ENCODE measurements at places on chromosomes 5 and 9.

DNA sequence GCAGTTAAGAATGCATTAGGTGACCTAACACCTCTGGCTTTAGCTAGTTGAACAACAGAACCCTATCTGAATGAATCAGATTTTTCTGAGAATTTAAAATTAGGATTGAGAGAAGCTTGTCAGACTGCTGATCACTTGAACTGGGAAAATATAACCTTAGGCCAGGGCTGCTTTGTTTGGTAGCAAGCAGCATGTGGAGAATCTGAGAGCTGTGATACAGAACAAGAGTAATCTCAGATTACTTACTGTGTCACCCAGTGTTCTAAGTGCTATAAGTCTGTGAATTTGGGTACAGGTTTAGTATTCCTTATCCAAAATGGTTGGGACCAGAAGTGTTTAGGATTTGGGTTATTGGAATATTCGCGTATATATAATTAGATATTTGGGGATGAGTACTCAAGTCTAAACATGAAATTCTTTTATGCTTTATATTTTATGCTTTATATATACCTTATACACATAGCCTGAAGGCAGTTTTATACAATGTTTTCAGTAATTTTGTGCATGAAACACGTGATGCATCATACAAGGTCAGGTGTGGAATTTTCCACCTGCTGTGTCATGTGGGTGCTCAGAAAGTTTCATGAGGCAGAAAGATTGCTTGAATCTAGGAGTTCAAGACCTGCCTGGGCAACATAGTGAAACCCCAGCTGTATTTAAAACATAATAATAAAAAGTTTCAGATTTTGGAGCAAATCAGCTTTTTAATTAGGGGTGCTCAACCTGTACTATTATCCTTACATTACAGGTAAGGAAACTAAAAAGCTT, 8.3 kb upstream of the CHD1 start:
- DNase-seq = no peak

GRCh38 chr9:109417585-109418544, 80.2 kb downstream of the PTPN3 start:
- no peak for DNase-seq

- DNase-seq = no peak
Observed at GRCh38 chr9:4904322-4905134, 80.5 kb upstream of the JAK2 start.

- DNase-seq = no peak
Observed at GRCh38 chr5:103525361-103525760, 37.2 kb downstream of the NUDT12 start.

- no peak for DNase-seq
Observed at GRCh38 chr9:16459421-16460148, 410.9 kb downstream of the BNC2 start.

DNA sequence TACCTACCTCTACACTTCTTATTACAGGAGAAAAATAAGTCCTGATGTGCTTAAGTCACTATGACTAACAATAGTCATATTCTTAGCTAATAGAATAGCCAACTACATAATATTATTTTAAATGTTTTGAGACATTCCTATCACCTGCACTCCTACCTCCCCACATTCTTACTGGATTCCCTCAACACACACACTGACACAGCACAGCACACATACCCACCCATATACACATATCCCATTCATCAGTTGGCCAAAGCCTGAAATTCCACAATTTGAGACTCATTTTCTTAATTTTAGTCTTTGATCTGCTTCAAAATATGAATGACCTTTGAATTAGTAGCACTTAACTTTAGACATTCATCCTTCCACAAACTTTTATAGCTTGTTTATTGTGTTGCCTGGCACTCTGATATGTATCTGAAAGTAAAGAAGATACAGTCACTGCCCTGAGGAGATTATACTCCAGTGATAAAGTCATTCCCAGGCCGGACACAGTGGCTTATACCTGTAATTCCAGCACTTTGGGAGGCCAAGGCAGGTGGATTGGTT, 168.3 kb upstream of the RASA1 start:
- no peak for DNase-seq

GRCh38 chr5:24208686-24209106, 436.1 kb downstream of the CDH10 start:
- no peak for DNase-seq

DNA sequence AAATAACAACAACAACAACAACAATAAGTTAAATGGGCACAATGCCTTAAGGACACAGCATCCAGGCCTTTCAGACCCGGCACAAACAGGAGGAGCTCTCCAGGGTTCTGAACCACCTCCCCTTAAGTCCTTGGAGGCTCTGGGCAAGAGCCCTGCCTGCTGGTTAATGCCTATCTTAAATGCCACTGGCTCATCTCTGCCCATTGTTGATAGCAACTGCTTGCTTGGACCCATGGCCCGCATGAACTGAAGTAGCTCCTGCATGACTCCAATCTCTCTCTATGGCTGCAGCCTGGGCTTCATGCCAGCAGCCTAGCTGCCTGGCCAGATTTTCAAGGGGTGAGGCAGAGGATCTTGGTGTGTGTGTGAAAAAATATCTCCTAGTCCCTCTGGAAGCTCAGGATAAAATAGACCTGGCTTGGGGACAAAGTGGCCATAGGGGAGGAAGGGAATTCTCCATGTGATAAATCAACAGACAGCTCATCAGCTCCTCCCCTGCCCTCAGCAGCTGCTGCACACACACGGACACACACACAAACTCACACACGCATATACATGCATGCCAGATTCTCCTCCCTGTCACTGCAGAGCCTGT, 27.4 kb downstream of the FAM219A start:
- no peak for DNase-seq

GRCh38 chr5:128135286-128135685, 51.7 kb downstream of the SLC12A2 start:
- no peak for DNase-seq

DNA sequence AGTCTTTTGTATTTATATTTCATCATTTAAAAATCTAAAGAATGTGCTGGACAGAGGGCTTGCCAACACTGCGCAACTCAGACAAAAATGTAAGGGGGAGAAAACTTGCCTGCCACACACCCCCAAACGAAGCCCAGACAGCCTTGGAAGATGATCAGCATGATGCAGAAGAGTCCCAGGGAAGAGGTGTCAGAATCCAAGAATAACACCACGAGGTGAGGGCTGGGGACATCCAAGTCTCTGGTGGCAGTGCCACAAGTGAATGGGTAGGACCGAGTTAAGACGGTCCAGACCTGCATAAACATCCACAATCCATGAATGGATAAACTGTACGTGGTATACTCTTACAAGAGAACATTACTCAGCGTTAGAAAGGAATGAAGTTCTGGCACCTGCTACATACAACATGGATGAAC, 10.4 kb downstream of the EPB41L4B start:
- no peak for DNase-seq

DNA sequence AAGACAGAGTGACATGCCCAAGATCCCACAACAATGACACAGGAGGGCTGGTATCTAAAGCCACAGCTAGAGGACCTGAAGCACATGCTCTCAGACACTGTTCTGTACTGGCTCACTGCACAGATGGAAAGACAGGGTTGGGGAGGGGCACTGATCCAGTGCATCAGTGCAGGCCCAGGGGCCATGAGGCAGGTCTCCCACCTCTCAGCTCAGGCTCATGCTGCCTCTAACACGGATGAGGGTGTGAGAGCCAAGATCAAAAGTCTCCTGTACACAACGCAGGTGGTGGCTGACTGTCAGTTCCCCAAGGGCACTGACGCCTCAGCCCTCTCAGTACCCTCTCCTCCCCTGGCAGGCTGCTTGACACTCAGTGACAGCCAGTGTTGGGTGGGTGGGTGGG, 10.9 kb downstream of the RAPGEF1 start:
- no peak for DNase-seq

DNA sequence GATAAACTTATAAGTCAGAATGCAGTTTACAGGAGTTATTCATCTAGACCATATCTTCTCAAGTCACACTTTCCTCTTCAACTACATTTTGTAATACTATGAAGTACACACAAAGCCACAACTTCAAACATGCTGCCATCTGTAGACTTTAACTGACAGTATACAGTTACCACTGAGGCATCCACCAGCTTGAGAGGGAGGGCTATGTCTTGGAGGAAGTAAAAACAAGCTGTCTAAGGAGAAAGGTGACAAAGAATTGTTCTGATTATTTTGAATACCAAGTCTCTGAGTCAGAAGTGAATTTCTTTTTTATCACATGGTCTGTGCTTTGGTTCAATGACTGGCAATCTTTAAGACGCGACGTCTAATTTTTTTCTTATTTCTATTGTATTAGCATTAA, 97.6 kb upstream of the CDH10 start:
- no peak for DNase-seq

DNA sequence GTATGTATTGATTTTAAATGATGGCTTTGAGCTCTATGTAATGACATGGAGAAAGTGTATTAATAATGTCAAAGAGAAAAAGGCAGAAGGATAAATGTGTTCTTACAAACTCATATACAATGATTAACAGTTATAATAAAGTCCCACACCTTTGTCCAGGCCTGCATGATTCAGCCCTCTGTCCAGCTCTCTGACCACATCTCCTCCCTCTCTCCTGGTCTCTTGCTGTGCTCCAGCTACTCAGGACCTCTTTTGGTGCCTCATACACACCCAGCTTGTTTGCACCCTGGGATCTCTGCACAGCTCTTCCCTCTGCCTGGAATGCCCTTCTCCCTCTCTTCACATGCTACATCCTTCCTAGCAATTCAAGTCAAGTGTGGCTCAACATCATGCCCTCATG, 37.5 kb upstream of the DMRT1 start:
- no peak for DNase-seq

- no peak for DNase-seq
Observed at GRCh38 chr5:178115814-178116142, 2.4 kb downstream of the N4BP3 start.

GRCh38 chr9:100652850-100653249, 75.0 kb downstream of the CAVIN4 start:
- no peak for DNase-seq

DNA sequence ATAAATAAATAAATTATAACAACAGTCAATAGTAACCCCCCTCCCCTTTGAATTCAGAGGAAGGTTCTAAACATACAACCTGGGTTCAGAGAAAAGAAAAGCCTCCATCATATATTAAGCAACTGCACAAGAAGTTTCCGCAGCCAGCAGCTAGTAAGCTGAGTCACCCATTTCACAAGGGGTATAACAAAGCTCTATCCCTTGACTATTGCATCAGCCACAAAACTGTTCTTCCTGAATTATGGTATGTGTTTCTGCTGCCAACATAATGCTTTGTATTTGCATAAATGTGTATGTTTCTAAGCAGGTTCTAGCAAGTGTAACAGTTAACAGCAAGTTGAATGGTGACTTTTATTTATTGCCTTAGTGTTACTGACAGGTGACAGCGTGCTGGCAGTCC, 6.8 kb upstream of the CEP120 start:
- DNase-seq = no peak

- no peak for DNase-seq
Observed at GRCh38 chr5:55188656-55189540, 15.9 kb upstream of the CDC20B start.

DNA sequence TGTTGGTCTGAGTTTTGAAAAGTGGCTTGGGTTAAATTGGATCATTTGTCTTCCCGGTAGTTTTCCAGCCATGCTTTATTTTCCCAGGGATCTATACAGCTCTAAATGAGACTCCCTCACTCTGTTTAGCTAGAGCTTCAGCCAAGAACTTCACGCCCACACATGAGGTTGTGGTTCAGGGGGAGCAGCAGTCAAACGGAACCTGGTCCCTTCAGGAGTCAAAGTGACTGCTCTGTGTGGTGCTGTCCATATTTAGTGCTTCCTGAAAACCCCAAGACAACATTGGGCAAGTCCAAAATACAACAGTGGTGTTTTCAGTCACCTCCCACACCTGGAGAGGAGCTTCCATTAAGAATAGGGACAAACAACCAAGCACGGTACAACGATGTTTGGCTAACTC, 90.5 kb downstream of the ANKH start:
- no peak for DNase-seq

DNA sequence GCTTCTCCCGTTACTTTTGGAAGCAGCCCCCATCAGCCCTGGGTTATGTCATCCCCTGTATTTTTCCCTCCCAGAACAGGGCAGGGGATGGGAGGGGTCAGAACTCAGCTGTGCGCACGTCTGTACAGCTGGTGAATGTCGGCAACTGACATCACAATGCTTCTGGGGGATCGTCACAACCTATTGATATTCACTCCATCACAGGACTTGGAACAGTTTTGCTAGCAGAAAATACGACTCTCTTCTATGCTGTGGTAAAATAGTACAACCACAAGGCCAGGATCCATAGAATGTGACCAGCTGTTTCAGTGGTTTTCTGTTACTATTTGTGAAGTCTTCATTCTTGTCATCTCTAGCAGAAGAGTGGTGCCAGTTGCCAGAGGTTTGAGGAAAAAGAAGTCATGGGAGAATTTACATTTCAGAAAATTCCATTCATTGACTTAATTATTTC, 77.1 kb upstream of the KLF4 start:
- DNase-seq = no peak

DNA sequence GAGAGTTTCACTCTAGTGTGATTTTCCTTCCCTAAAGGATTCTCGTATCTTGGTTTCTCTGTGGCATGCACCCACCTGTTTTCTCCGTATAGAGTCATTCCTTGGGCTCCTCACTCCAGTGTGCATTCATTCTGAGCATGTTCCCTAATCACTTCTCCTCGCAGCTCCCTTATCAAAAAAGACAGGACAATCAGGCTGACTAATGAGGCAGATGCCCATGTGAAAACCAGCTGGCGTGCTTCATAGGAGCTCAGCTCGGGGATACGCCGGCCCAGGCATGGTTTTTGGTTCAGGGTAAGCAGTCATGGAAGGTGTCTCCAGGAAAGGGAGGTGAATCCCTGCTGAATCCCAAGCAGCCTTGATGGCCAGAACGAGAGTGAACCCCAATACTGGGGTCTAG, 41.2 kb upstream of the INSYN2B start:
- no peak for DNase-seq

GRCh38 chr9:121599872-121600585, 51.4 kb upstream of the DAB2IP start:
- no peak for DNase-seq

- no peak for DNase-seq
Observed at GRCh38 chr9:130268521-130269211, 3.1 kb downstream of the HMCN2 start.

DNA sequence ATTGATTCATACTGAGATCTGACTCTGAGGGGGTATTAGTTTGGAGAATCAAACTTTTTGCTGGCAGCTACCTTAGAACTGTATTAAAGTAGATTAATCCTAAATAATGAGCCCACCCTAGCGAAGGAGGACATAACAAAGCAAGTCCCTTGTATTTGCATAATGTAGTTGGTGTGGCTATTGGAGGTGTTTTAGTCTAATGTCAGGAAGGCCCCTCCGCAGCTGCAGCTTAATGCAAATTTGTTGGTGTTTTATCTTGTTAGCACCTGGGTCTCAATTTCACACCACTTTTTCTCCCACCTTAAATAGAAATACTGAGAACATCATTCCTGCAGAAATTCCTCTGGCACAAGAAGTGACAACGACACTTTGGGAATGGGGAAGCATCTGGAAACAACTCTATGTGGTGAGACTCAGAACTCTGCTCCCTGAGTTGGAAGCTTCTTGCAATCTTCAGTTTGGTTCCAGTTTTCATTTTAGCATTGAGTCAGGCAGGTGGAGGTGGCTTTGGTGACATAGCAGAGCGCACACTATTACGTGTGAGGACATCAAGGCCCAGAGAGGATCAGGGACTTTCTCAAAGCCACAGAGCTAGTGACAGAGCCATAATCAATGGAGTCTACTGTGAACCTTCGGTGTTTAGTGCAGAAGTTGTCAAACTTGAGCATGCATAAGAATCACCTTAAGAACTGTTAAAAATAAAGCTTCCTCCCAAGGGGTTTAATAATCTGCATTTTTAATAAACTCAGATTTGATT, 33.9 kb downstream of the DOCK2 start:
- DNase-seq = no peak

- DNase-seq = no peak
Observed at GRCh38 chr5:35083150-35083549, 35.4 kb upstream of the AGXT2 start.

- DNase-seq = no peak
Observed at GRCh38 chr5:1431896-1432295, 13.3 kb downstream of the SLC6A3 start.

Measured in dorsolateral prefrontal cortex (tissue), 122 donors.